ENCODE measurements at places on chromosomes 12 and 14.

DNA sequence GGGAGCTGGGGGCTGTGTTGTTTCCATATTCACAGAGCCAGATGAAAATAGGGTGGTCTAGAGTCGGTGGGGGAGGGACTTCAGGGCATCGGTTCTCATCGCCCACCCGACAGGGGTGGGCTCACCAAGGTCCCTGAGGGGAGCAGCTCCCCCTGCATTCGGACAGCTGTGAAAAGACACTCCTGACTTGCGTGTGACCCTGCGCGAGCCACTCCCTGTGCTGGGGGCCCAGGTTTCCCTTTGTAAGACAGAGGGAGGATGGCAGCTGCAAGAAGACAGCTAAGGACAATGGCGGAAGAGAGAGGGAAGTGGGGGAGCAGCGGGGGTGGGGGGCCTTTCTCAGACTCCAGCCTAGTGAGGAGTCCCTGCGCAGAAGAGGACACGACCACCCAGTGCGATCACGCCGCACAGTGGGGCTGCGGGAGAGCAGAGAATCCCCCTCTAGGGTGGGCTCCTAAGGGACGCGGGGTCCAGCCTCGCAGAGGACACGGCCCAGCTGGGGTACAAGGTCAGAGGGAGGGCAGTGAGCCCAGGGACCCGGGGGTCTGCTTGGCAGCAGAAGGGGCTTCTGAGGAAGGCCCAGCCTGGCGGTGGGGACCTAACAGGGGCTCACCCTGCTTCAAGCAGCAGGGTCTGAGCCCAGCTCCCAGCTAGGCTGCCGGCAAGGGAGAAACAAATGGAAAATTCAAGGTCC is 326.9 kb upstream of the DIO3 start:
- no peak for DNase-seq

- no peak for DNase-seq
Observed at GRCh38 chr12:110312581-110313360, 31.7 kb downstream of the ATP2A2 start.

- DNase-seq = no peak
Observed at GRCh38 chr14:67221248-67221981, 19.8 kb upstream of the PALS1 start.

- DNase-seq = no peak
Observed at GRCh38 chr14:88384718-88385117, 739 bp upstream of the SPATA7 start.

GRCh38 chr12:106090591-106091445 is 47.9 kb downstream of the NUAK1 start:
- no peak for DNase-seq

Measured in naive thymus-derived CD4-positive, alpha-beta T cell (primary cell).